ENCODE measurements at places on chromosomes 2 and 18.

DNA sequence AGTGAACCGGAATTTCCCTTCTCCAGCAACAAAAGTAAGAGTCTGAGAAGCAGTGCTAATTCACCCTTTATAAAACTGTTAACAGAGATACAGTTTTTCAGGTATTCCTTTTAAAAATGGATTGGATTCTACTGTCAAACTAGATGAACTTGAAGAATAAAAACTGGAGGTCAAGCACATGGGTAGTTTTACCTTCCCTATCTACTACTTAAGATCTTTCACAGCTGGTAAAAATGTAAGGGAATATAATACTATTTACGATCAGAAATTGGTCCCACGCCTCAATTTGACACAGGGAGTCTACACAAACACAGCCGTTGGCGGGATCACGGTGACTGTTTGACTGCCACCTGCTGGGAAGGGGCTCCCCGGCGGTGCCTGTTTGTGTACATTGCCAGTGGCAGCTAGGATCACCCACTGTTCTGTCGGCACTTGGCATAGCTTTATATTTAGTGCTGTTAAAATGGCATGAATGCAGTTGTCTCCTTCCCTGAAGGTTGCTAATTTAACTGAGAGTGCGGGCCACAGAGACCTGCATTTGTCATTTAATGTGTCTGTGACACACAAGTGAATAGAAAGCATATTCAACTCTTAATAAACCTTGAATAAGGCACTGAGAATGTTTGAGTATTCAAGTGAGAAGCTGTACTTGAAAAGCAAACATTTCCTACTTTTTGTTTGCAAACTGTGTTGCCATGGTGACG, 59.5 kb downstream of the ABCG8 start:
- no peak for DNase-seq

DNA sequence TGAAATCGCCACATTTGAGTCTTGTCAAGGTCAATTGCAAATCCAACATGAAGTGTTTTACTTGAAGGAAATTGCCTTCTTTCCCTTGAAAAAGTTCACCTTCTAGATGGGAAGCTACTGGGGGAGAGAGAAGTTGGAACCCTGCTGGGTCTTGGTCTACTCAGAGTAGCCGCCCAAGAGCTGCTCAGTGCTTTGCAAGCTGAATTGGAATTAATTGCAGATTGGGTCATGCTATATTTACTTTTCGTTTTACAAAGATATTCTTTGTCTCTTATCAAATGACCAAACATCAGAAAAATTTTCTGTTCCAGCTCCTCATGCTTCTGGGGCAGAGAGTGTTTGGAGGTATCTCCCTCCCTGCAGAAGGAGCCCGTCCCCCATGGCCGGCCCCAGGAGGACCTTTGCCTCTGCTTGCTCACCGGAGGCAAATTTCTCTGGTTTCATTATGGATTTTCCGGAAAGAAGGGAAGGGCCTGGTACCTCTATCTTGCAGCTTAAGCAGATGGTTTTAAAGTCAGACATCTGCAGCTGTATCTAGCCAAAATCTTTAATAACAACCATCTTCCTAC, 289.7 kb downstream of the MYT1L start:
- no peak for DNase-seq

GRCh38 chr2:23497063-23497462, 112.1 kb downstream of the KLHL29 start:
- DNase-seq, result peak; percentile 46

DNA sequence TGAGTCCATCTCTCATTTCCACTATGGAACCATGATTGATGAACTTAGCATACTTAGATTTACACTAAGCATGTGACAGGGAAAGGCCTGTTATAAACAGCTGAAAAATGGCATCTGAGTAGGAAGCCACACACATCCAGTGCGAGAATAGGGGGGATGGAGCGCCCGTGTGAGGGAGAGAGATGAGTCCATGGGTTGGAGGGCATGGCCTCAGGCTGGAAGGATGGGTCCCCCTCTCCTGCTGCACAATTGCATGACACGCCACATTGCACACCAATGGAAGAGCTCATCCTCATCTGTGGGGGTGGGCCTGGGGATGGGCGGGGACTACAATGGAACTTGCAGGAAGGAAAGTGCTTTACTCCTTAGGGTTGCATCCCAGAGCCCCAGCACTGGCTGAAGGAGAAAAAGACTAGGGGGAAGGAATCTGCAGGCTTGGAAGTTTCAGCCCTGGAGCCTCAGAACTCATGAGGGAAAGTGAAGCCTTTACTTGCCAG, 46.4 kb upstream of the CXCR4 start:
- DNase-seq, result peak; percentile 14

DNA sequence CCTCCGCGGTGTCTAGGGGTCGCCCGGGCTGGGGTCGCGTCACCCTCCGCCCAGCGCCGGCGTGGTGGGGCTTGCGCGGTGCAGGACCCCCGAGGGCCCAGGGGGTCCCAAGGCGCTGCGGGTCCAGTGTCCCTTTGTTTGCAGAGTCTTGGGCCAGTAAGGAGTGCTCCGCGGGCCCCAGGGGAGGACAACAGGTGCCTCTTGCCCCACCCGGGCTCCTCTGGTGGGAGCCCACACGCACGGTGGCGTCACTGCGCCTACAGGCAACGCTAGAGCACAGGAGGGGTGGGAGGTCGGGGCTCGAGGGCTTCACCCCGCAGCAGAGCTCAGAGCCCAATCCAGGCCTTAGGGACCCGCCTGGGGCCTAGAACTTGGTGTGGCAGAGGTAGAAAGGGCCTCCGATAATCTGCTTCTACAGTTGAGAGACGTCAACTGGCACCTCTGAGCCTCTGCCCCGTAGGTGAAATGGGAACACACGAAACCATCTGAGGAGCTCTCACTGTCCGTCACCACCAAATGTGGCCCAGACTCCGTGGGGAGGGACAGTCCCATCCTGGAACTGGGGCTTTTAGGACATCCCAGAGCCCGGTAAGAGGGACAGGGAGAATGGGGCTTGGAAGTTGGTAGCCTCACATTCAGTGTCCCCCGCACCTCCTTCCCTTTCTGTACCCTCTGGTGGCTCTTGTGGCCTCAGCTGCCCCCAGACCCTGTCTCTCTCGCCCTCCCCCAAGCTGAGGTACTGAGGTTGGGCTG, 1.4 kb downstream of the ARID5A start:
- DNase-seq, result peak; percentile 42

DNA sequence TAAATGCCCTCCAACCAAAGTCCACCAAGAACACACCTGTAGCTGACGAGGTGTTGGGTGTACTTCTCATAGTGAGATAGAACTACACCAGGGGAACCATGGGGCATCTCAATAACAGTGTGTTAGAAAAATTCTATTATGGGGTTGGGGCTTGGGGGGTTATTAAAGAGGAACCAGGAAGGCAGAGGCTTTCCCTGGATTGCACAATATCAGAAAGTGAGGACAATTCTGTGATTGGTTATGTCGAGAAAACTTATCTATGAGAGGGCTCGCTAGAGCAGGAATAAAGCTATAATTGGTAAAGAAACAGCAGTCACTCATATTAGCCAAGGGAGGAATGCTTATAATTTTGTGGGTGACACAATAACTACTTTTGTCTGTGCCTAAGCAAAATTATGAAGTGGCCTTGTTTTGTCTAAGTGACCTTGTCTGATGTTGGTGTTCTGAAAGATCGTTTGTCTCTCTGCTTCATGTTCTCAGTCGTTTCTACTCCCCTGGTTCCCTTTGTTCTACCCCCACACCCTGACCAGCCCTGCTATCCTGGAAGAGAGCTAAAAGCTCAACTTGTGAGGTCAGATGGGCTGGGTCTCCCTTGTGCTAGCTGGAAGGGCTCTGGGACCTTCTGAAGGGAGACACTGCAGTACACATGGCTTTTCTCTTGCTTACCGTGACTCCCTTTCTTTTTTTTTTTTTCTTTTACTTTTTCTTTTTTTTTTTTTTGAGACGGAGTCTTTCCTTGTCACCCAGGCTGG, 21.6 kb upstream of the INO80C start:
- DNase-seq, result no peak

DNA sequence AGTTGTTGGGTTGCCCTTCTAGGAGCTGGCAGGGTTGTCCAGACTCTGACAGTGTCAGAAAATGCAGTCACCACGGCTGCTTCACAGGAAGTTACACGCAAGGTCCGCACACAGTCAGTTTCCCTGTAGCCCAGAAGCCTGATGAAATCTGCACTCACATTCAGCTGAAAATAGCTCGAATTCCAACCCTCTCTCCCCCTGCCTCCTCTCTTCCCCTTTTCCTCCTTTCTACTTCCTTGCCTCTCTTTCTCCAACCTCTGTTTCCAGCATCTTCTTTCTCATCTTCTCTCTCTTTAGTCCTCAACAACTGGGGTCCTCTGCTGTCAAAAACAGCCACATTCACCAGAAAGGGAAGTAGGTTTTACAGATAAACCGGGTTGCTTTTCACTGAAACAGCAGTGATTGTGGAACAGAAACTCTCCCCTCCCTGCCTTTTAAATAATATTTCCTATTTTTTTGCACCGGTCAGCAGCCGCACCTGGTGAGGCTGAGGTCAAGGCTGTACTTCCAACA, 69.3 kb downstream of the BCL11A start:
- peak; percentile 77 for DNase-seq

DNA sequence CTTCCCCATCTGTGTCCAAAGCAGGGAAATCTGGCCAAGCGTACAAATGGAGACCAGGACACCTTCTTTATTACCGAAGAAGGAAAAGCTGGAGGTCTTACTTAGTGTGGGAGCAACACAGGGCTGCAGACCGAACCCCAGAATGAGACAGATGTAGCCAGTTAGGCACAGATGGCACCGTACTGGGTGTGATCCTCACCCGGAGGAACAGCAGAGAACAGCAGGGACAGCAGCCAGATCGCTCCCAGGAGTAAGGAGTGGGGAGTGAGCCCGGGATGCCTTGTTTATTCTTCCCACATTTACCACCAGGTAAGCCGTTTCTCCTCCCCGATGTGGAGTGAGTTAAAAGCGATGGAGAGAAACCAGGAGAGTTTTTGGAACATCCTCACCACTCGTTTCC, 150.7 kb upstream of the SPRED2 start:
- DNase-seq, result no peak

- DNase-seq, result no peak
Observed at GRCh38 chr2:9355270-9355669, 68.1 kb downstream of the ITGB1BP1 start.

DNA sequence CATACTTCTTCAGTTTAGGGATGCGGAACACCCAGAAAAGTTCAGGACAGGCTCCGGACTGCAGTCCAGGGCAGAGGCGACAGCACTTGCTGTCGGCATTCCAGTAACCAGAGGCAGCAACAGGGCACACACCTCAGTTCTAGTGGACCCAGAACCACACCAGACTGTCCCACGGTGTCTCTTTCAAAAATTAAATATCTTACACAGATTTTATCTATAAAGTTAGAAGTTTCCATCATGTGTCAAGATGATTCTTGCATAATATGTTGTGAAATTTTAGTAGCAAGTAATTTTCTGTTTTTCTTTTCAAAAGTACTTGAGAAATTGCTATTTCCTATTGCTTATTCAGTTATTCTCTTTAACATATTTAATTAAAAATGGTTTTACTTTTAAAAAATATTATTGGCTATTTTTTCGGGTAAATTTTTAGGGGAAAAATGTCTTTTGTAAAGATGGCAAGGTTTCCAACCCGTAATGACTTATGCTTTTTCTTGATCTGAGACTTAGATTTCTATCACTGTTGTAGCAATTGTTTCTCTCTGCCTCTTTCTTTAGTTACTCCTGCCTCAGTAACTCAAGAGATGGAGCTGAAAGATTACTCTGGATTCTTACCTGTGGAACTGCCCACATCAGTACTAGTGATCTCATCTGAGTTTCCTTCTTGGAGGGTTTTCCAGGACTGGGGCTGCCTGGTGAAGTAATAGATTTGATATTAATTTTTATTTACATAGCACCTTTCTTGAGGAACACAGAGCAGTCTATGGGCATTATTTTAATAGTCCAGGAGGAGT, 182.7 kb downstream of the LTBP1 start:
- no peak for DNase-seq

DNA sequence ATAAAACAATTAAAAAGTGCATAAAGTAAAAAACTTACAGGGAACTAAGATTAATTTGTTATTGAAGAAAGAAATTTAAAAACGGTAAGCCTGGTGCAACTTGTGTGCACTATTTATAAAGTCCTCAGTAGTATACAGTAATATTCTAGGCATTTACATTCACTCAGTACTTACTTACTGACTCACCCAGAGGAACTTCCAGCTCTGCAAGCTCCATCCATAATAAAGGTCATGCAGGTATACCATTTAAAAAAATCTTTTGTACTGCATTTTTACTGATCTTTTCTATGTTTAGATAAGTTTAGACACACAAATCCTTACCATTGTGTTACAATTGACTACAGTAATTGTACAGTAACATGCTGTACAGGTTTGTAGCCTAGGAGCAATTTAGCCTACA, 51.5 kb upstream of the NXPH2 start:
- DNase-seq, result no peak

DNA sequence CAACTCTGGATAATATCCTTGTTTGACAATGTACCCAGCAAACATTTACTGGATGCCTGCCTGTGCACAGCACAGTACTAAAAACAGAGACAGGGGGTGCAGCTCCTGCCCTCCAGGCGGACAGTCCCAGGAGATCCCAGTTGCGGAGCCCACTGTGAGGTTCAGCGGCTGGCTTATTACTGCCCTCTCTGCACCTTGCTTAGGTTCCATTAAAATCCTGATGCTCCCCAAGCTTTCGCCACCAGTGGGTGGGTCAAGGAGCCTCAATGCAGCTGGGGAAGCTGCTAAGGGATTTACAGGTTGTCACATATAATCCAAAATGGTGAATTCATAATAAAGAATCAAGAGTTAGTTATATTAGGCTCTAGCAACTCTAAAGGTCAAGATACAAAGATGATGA, 38.3 kb downstream of the CRACDL start:
- no peak for DNase-seq

GRCh38 chr18:79552696-79553095, 126.9 kb upstream of the CTDP1 start:
- no peak for DNase-seq

- no peak for DNase-seq
Observed at GRCh38 chr2:60830991-60831390, 50.4 kb upstream of the REL start.

- DNase-seq, result peak; percentile 5
Observed at GRCh38 chr2:111100765-111101162, 19.9 kb upstream of the BCL2L11 start.

DNA sequence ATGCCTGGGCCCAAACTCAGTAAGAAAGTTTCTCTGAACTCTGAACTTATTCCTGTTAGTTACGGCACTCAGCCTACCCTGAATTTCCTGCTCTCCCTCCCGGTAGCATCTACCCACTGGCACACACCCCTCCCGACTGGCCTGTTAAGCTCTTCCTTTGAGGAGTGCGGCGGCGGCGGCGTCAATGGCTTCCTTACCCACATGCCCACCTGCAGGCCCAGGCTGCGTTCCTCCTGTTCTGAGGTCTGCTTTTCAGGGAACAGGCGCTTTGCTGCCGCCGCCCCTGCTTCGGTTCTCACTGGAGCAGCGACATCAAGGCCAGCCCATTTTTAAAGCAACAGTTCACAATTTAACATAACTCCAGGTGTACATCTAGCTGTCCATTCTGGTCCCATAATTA, 432.4 kb downstream of the DCDC2C start:
- no peak for DNase-seq

DNA sequence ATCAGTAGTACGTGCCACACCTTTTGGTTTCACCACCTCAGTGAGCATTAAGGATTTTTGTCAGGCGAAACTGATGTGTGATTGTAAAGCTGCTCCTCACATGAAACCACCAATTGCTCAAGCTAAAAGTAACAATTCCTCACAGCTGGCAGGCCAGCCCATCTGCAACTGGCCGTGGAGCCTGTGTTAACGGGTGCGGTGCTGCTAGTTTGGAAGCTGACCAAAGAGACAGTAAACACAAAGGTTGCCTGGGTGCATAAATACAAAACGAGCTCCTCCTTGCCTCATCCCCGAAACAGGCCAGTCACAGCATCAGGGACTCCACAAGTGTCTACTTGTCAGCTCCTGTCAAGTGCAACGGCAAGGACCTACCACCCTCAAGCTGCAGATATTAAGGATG, 32.0 kb downstream of the LGALSL start:
- DNase-seq, result no peak
